ENCODE measurements at places on chromosomes 6 and 20.
A peak's percentile ranks its signal among the peaks of the same experiment; 100 is the strongest.

DNA sequence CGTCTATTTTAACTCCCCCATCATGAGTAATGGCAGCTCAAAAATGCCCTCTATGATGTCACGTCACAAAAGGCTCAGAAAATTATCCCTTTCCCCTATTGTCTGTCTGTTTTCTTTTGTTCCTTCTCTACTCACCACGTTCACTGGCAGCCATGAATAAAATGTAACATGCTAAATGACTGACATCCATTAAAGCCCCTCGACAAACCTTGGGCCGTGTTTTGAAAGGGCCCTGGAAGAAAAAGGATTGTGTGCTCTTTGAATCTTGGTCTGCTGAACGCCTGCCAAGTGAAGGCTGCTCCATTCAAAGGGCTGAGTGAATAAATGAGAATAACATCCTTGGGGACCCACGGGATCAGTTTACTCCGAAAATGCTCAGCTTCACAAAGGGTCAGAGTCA lies 118.7 kb downstream of the RPS12 start:
- no peak for DNase-seq

GRCh38 chr6:166058064-166058739 lies 109.4 kb downstream of the TBXT start:
- peak; percentile 44 for DNase-seq

DNA sequence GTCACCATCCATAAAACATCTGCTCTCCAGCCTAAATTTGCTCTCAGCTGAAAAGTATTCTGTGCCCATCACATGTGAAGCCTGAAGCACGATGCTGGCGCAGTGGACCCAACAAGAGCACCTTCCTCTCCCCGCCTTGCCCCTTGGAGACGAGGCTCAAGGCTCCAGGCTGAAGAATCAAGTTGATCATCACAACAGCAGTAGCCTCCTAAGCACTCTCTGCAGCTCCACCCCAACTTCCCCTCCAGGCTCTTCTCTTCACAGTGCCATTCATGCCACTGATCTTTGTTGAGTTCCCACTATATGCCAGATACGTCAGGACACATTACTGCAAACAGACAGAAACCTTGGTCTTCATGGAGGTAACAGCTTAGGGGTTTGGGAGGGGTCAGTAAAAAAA lies 41.6 kb upstream of the ZNF217 start:
- no peak for DNase-seq

- DNase-seq, result peak; percentile 88
Measured at GRCh38 chr6:57316581-57317059, 810 bp upstream of the PRIM2 start.

GRCh38 chr20:63071541-63072181 lies 64.9 kb upstream of the BHLHE23 start:
- DNase-seq, result no peak

- DNase-seq, result no peak
Measured at GRCh38 chr6:100171533-100172321, 177.7 kb upstream of the MCHR2 start.

DNA sequence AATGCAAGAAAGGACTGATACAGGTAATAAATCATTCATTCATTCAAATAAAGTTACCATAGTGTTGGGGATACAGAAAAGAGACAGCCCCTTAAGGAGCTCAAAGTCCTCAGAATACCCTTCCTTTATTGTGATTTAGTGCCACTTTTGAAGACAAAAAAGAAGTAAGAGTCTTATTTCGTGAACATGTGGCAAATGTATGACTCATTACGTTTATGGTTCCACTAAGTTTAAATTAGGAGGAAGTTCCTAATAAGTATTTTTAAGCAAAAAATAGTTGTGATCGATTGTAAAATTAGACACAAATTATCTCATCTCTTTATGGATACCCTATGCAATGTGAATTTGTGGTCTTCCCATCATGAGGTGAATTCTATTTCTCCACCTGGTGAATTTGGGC lies 38.5 kb upstream of the GCLC start:
- no peak for DNase-seq

DNA sequence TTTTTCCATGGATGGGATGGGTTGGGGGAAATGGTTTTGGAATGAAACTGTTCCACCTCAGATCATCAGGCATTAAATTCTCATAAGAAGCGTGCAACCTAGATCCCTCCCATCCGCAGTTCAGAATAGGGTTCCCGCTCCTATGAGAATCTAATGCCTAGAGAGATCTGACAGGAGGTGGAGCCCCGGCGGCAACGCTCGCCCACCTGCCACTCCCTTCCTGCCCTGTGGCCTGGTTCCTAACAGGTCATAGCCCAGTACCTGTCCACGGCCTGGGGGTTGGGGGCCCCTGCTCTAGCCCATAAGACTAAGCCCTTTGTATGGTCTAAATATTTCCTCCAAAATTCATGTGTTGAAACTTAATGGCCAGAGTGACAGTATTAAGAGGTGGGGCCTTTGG lies 92.3 kb upstream of the SALL4 start:
- no peak for DNase-seq

Data from left hindlimb (tissue), 1 donor.